ENCODE measurements at places on chromosomes 16 and 17.

DNA sequence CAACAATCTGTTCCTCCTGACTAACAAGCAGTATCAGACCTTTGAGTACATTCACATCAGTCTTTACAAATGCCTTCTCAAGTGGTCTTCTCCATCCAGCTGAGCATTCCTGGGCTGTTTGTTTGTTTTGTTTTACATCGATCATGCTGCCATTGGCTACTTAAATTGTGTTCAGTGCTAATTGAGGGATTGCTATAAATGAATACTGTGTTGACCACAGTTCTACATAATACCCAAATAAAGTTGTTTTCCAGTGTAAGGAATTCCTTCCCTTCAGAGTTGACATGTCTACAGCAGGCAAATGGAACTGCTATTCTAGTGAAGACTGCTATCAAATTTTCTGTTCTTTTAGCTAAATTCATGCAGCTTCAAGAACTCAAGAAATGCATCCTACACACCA, 3.2 kb downstream of the CDH8 start:
- DNase-seq, result no peak

DNA sequence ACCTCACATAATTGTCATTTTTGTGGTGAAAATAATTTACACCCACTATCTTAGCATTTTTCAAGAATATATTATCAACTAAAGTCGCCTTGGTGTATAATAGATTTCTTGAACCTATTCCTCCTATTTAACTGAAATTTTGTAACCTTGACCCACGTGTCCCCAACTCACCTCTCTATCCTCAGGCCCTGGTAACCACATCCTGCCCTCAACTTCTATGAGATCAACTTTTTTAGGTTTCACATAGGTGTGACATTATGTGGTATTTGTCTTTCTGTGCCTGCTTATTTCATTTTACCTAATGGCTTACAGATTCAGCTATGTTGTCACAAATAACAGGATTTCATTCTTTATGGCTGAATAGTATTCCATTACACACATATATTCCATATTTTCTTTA, 73.0 kb upstream of the CNTNAP4 start:
- DNase-seq, result no peak

- DNase-seq, result no peak
These were observed 9.9 kb downstream of the LGALS3BP start for GRCh38 chr17:78969865-78970264.

- no peak for DNase-seq
These were observed 20.0 kb upstream of the FOXJ1 start for GRCh38 chr17:76160896-76161528.

GRCh38 chr17:67440277-67441051, 63.4 kb downstream of the PITPNC1 start:
- DNase-seq, result no peak

GRCh38 chr17:71183066-71183660, 937.7 kb upstream of the SOX9 start:
- DNase-seq, result no peak

- DNase-seq, result no peak
These were observed 44.6 kb downstream of the ABAT start for GRCh38 chr16:8718851-8719680.

GRCh38 chr17:17384291-17384615, 81.1 kb downstream of the NT5M start:
- no peak for DNase-seq
